Bronchial epithelial cell (primary cell): ENCODE measurements at places on chromosomes 2 and 18.

DNA sequence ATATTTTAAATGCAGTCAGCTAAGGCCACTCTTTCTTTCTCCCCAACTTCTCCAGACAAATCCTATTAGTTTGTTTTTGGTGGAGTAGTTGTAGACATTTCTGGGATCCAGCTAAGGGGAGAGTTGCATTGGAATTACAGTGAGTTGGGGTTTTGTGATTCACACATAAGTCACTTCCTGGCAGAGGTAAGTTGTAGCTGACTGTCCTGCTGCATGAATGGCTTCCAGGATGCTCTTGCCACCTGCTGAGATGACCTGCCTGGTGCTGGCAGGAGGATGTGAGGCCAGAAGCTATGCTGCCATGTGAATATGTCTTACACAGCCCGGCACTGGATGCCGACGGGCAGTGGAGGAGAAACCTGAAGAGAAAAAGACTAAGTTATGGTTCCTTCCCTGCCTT is 243.7 kb downstream of the TDRD15 start:
- DNase-seq = peak; percentile 66

DNA sequence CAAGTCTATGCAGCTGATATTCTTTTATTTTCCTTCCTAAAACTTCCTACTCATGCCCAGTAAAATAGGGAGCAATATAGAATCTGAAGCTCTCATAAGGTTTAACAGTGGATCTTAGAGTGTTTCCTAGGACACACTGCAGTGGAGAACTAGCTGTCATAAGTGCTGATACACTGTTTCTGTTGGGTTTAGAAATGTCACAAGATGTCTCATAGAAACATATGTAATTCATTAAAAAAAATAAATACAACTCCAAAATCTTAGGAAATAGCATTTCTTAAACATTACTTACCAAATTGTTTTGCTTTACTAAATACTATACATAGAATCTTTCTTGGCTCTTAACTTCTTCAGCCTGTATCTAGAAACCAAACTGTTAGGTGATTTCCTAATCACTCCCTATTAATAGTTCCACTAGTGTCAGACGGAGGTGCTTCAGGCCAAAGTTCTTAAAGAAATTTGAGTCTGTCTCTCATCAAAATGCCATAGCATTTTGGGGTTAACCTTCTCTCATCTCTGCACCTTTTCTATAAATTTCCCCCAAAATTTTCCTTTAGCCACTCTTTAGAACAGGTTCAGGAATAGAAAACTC is 93.7 kb downstream of the CERKL start:
- no peak for DNase-seq

DNA sequence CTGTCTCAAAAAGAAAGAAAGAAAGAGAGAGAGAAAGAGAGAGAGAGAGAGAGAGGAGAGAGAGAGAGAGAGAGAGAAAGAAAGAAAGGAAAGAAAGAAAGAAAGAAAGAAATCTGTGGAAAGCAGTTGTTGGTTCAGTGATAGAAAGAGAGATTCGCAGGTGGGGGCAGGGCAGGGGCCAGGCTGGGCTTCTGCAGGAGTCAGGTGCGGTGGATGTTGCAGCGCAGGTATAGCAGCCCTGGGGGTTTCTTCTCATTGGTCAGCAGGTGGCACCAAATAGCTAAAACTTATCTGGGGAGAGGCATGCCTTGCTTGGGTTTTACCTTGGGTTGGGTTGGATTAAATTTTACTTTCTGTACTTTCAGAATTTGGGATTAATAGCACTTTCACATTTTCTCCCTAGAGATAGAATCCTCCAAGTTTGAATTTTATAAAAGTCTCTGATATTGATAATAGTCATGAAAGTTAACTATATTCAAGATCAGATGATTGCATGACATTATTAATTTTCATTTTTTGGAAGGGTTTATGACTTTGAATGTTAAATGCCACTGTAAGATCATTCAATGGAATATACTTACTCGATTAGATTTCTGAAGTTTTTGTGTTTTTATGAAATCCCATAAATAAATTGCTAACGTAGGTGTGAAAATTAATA is 66.6 kb downstream of the SPTBN1 start:
- peak; percentile 70 for DNase-seq

DNA sequence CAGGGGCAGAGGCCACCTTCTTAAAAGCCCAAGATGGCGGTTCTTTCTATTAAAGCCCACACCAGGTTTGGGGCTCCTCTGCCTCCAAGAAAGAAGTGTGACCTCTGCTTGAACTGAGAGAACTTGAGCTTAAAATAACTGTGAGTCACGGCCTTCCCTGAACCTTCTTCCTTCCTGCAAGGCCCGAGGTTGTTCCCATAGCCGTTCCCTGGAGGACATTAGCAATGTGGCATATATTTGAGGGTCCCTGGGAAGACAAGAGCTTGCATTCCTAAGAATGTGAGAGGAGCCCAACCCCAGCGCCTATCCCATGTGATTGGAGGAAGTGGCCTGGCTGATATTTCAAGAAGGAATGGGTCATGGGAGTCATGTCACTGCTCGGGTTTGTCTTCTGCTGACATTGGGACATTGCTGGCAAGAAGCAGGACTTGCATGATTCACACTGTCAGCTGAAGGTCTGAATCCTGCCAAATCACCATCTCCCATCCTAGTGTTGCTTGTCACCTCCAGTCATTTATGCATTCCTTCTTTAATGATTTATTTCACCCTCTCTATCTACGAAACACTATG is 168.1 kb downstream of the TRIB2 start:
- peak; percentile 54 for DNase-seq

DNA sequence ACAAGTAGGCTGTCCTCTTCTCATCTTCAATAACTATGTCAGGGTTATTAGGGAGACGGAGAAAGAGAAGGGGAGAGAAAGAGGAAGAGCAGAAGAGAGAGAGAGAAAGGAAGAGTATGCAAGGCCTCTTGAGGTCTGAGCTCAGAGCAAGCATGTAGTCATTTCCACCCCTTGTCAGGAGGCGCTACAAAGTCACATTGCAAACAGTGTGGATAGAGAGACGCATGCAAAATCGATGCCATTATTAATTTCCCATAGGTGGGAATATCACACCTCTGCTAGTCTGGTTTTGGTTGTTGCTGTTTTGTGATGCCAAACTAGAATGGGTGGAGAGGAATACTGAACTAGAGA is 24.2 kb upstream of the SERPINE2 start:
- no peak for DNase-seq

GRCh38 chr2:9385841-9386240 is 37.5 kb downstream of the ITGB1BP1 start:
- no peak for DNase-seq
